ENCODE measurements at places on chromosomes 2 and 18.

DNA sequence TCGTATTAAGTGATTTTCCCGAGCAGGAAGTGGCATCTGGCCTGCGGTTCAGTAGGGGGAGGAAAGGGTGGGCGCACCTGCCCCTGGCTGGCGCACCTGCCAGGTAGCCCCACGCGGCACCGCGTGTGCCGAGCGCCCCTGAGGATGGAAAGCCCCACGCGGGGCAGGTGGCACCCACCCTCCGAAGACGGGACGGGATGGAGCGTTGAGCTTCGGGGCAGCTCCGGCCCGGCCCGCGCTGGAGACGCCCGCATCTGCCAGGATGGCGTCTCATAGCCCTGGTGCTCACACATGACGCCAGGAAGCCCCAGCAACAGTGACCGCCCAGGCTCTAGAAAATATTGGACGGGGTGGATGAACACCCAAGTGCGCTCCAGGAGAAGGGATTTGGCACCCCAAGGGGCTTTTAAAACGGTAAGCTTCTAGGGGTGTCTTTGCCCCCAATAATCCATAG lies 2.5 kb upstream of the NFATC1 start:
- no peak for DNase-seq

- no peak for DNase-seq
Measured at GRCh38 chr2:202127687-202128331, 54.8 kb downstream of the KIAA2012 start.

DNA sequence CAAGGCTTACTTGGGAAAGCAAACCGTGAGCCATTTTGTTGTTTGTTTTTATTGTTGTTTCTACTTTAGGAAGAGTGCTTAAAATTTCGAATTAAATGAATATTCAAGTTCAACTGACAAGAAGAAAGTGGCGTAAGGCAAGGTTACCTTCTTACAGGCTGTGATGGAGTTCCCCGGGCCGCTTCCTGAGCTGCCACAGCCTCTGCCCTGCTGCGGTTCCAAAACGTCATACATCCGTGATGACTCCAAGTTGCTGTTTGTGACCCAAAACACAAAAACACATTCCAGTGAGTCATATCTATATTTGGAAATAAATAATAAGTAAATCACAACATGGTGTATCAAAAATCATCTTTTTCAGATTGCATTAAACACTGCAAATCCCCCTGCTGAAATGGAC lies 49.7 kb downstream of the SPHKAP start:
- no peak for DNase-seq

DNA sequence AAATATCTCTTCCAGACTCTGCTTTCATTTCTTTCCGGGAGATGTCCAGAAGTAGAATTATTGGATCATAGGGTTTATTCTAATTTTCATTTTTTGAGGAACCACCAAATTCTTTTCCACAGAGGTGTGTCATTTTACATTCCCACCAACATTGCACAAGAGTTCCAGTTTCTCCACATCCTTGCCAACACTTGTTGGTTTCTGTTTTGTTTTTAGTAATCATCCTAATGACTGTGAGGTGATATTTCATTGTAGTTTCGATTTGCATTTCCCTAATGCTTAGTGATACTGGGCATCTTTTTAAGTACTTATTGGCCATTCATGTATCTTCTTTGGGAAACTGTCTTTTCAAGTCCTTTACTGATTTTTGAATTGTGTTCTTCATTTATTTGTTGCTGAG lies 513.1 kb downstream of the PARD3B start:
- no peak for DNase-seq

GRCh38 chr2:165193178-165193777 lies 10.6 kb downstream of the SCN3A start:
- DNase-seq, result no peak

- no peak for DNase-seq
Measured at GRCh38 chr2:192416060-192416459, 221.3 kb upstream of the TMEFF2 start.

DNA sequence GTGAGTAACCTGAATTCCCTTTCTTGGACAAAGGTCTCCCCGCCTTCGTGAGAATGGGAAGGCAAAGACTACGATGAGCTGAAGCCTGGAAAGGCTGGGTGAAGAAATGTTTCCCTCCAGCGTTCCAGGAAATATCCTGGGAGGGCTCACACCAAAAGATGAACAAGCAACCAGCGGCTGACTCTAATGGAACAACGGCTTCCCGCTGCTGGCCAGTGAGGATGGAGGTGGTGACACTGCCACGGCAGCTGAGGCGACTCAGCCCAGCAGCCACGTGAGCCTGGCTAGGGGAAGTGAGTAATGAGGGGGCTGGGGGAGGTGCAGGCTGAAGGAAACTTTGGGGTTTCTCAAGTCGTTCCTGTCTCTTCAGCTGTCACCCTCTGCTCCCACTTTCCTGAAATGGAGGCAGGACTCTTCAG lies 105.0 kb upstream of the SMAD7 start:
- peak; percentile 14 for DNase-seq

DNA sequence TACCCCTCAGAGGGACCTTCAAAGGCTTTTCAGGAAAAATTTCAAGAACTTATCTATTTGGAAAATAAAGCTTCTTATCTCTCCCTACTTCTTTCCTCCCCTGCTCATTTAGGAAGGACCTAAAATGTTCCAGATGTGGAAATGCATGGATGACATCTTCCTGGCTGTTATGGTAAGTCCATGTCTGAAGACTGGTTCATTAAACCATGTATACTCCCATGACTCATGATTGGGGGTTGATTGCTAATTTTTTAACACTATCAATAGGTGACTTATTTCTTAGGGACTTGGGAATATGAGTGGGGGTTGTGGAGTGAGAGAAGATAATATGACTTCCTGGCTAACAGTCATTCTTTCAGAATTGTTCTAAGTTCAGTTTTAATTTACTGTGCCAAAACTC lies 104.0 kb upstream of the PARD3B start:
- no peak for DNase-seq

GRCh38 chr18:47996091-47996541 lies 65.7 kb upstream of the SMAD2 start:
- no peak for DNase-seq

DNA sequence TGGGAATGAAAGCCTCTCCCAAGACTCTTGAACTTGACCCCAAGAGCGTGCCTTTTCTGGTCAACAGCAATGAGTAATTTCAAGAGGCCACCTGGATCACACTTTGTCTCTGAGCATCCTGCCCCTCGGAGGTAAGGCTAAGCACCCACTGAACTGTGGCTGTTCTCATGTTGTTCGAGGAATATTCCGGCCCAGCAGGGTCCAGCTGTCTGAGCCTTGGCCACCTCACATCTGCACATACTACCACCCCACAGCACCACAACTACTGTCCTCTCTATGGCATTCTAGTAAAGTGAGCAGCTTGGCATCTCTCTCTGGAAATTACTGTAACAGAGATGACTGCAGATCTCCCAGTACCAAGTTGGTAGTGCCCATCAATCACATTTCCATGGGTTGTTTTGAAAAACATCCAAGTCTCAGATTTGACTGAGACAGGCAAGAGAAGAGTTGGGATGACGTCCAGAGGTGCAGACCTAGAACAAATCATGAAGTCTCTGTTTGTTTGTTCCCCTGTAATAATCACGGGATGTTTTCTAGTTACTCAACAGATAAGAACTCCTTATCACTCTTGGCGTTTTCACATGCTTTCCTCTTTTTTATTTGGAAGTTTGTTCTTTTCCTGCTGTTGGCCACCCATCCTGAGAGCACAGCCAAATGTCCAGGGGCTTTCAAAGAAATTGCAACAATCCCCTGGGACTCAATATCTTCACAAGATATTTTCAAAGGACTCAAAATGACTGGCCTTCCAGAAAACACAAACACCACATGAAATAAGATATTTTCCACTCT lies 336.0 kb upstream of the TNP1 start:
- no peak for DNase-seq

- DNase-seq, result no peak
Measured at GRCh38 chr2:227592694-227593387, 5.9 kb upstream of the SCYGR2 start.

DNA sequence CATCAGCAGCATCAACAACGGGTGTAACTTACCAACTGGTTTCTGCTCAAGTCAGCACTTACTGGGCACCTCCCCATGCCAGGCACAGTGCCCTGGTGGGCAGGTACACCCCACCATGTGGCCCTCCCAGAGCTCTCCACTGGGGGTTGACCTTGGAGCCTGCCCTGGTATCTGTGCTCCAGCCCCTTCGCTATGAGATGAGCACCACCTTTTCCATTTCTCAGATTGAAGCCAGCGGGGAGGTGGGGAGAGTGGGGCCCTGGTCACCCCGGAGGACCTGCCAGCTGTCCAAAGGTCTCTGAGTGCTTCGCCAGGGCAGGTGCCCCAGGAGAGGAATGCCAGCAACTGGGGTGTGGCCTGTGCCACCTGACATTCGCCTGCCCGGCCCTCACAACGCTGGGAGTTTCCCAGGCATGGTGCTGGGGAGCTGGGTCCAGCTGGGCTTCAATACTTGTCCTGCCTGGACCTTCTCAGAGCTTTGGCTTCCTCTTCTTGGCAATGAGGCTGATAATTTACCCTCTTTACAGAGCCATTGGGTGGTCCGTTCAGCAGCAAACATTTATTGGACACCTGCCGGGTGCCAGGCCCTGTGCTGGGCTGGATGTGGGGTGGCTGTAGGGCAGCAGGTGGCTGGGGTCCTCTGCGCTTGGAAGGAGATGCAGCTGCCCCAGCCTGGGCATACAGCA lies 5.9 kb upstream of the ZAP70 start:
- no peak for DNase-seq

GRCh38 chr2:227789803-227790202 lies 23.8 kb upstream of the CCL20 start:
- DNase-seq, result no peak

DNA sequence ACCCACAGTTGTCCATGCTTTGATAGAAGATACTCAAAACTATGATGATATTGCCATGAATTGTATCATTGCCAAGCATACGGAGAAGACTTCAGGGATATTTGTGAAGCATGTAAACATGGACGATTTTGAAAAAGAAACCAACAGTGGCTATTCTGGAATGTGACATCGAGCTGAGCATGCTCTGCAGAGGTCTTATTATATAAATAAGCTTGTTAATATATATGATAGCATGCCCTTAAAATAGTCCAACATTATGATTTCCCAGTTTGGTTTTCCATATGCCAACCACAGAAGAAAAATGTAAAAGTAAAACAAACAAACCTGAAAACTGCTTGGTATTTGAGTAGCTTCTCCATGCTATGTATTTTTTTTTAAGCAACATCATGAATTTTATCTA lies 159.1 kb downstream of the LNPK start:
- DNase-seq, result no peak

- no peak for DNase-seq
Measured at GRCh38 chr2:234676109-234676782, 179.4 kb upstream of the ARL4C start.

- DNase-seq, result no peak
Measured at GRCh38 chr2:174839662-174840061, 75.4 kb upstream of the CHRNA1 start.

DNA sequence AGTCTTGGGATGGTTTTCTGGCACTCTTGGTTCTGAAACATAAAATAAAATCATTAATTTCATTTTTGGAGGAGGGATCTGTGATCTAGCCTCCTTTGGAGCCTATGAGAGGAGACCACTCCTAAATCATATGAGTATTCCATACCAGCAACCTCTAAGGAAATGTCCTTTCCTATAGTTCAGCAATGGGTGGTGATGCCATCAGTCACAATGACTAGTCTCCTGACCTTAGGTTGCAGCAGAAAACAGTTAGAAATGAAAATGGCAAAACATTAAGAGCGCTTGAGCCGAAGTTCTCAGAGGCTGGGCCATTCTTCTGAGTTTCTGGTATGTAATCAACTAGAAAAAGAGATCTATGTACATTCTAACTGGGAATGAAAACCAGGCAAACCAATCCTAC lies 56.5 kb downstream of the TMEM247 start:
- DNase-seq, result no peak

DNA sequence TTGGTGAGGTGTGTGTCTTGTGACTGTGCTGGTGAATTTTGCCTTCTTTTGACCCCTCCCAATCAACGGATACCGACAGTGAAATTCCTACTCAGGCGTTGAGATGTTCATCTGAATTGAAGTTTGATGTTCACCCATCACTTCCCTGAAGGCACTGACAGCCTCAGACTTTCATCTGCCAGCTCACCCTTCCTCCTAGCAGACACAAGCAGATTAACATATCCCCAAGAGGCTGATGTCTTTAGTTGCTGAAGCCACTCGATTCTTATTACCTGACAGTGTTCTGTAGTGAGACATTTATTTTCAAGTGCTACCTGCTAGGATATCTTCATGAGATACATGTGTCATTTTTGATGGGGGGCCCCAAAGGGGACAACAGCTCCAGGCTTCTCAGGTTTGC lies 1330.1 kb upstream of the PIK3C3 start:
- DNase-seq, result no peak

GRCh38 chr2:48059975-48060374 lies 153.7 kb upstream of the FBXO11 start:
- DNase-seq, result no peak

DNA sequence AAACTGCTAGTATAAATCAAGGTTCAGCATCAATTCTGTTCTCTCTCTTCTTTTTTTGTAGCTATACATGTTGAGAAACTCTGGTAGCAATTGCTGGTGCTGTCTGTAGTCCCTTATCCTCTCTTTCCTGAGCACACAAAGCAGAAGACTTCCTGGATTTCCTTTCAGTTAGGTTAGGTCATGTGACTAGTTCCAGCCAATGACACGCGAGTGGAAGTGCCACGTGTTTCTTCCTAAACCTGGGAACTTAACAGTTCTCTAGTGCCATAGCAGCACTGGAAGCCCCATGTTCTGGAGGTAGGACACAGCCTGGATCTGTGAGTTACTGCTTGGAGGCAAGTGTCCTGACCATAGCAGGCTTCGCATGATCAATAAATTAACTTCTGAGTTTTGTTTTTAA lies 125.9 kb downstream of the PLA2R1 start:
- DNase-seq, result no peak

DNA sequence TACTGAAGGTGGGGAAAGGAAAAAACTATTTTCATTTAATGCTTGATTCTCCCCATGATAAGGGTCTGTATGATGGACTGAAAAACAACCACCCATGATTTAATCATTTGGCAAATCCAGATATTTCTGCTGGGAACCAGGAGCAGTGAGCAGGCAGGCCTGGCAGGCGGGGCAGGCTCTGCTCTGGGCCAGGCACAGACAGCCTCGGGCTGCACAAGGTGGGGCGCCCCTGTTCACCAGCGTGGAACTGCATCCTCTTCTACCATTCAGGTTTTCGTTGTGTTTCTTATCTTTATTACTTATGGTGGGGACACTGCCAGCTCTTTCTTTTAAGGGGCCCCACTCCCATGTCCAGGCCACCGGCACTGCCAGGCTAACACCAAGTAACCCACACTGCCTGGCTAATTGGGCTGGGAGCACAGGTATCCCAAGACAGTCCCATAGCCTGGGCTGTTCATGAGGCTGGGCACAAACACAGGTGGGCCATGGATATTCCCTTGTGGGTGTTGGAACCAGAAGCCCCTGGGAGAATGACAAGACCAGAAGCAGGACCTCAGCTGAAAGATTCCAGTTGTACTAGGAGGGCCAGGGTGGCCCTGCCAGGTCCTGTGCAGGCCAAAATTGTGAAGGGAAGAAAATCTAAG lies 57.1 kb upstream of the RALBP1 start:
- no peak for DNase-seq

- no peak for DNase-seq
Measured at GRCh38 chr18:46148810-46149209, 44.6 kb downstream of the HAUS1 start.
